ENCODE measurements at places on chromosomes 1 and 21.

DNA sequence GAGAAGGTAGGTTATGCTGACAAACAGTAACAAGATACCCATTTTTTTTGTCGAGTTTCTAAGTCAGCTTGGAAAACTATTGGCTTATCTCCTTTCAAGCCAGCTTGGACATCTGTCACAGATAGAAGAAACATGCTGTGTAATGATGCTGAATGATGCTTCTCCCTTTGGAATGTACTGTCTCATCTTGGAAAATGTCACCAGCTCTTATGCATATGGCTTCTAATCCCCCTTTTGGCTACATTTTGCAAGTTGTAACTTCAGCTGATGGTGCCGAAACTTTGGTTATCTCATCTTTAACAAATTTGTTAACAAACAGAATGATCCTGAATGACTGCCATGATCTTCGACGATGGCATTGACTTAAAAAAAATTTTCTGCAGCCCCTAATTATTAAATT, 68.8 kb upstream of the ST6GALNAC3 start:
- no peak for DNase-seq

- no peak for DNase-seq
These were observed 7.3 kb downstream of the SLC1A7 start for GRCh38 chr1:53134961-53135734.

- DNase-seq, result no peak
These were observed 41.5 kb downstream of the LRRC3 start for GRCh38 chr21:44496564-44497550.

DNA sequence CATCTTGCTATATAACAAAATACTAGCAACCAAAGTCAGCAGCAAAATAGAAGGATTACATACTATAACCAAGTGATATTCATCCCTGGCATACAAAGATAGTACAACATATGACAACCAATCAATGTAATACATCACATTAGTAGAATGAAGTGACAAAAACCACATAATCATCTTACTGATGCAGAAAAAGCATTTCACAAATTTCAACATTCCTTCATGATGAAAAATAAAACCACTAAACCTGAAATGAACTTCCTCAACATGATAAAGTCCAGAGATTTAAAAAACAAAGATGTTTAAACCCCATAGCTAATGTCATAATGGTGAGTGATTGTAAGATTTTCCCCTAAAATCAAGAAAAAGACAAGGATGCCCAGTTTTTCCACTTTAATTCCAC, 18.6 kb downstream of the RO60 start:
- no peak for DNase-seq

- DNase-seq, result no peak
These were observed 95.7 kb downstream of the PAX7 start for GRCh38 chr1:18726368-18726767.

- DNase-seq, result no peak
These were observed 49.4 kb downstream of the TENT5C start for GRCh38 chr1:117655220-117655577.

- DNase-seq, result no peak
These were observed 2.0 kb upstream of the RAB7B start for GRCh38 chr1:206005234-206005633.

Data from hippocampal formation (tissue), 2 donors.